ENCODE measurements at places on chromosomes 12 and 14. TPM values are rescaled to one million over a fixed set of nuclear protein-coding genes. Genes with fewer than 3 reads are reported as not detected.

DNA sequence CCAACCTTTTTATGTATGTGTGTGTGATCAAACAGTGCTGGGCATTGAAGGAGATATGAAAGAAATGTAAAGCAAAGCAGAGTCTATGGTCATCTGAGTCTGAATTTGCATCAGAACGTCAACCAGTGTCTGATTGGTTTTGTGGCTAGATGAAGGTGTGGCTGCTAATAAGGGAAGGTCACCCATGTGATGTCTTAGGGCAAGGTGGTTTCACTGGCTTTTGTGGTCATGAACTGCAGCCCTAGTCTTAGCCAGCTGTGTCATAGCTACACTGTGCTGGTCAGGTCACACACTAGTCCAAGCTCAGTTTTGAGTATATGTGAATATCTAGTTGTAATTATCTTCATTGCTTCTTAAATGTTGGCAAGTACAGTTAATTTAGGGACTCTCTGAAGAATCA is 105.8 kb downstream of the TGFB3 start:
- no peak for DNase-seq

DNA sequence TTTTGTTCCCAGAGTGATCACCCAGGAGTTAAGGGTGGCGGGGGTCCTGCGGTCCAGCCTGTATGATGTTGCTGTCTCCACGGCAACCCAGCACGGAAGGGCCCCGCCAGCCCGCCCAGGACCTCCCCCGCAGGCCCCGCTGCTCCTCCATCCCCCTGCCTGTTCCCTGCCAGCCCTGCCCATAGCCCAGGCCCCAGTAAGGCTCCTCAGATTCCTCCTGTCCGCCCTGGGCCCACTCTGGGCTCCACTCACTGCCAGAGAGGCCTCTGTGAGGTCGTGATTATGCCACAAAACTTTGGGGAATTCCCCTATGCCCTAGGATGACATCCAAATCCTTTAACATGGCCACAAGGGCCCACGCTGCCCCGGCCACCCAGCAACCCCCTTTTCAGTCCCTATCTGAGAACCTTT is 20.8 kb downstream of the HSP90AA1 start:
- DNase-seq = no peak

DNA sequence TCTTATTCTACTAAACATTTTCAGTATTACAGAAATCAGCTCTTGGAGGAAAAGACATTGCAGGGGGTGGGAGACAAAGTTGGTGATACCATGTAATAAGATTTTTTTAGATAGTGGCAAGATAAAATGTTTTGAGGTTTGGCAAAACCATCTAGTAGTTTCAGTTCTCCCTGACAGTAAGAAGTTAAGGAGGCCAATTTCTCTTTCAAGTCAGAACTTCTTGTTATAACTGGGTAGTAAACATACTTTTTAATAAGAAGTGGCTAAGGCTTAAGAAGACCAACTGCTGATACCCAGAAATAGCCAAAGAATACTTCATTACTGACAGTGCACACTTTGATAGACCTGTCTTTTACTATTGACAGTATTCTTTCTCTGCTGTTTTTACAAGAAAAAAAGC is 452.3 kb downstream of the DIO2 start:
- DNase-seq = no peak

DNA sequence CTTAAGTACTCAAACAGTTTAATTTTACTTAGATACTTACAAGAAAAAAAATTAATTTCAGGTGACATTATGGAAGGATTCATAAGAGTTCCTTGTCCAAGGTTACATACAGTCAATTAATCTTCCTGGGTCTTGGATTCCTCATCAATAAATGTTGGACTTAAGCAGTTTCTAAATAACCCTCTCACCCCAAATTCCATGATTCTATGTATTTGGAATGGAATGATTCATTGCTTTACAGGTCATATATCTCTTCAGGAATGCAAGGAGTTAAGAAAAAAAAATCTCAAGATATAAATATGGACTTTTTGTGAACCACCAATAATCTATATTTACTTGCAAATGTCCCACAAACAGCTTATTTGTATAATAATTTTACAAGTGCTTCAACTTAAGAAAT is 84.2 kb upstream of the BMP4 start:
- DNase-seq = no peak

GRCh38 chr14:79729731-79730130 is 481.6 kb downstream of the DIO2 start:
- DNase-seq = no peak

DNA sequence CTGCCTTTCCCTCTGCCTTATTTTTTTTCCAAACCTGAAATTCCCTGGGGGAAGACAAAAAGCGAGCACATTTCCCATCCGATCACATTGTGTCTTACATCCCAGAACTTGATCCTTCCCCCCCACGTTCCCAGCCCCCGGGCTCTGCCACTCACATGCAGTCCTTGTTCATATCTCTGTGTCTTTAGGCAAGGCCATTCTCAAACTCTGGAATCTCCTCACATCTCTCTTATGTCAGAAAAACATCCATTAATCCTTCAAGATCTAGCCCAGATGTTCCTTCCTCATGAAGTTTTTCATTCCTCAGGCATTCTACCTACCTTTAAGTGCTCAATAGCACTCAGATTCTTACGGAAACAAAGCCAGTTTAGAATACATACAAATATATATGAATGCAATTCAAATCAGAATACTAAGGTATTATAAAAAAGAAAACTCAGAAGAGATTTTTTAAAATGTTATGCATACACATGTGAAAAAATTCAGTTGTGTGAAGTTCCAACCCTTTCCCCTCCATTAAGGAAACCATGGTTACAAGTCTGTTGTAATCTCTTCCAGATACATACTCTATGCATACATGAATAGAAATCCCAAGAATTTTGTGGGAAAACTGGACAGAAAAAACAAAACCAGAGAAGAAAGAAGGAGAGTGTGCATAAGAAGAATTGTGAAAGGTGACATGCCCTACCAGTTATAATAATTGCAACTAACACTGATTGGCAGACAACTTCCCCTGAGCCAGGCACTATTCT is 120.3 kb downstream of the SLC38A1 start:
- no peak for DNase-seq

- no peak for DNase-seq
These were observed 99.8 kb downstream of the PPP2R5E start for GRCh38 chr14:63443361-63443760.

DNA sequence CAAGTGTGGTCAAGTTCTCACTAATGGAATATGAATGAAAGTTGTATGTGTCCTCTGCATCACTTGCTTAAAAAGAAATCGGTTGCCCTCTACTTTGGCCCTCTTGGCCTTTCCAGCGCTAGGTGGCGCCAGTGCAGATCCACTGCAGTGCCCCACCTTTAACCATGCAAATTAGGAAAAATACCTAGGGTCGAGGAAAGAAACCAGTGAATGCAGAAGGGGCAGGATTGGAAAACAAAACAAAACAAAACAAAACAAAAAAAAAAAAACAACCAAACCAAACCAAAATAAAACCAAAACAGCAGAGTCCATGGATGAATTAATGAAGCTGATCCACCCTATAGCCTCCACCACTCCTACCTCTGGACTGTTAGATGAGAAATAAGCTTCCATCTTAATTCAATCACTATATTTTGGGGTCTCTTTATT is 12.9 kb upstream of the NEMF start:
- peak; percentile 65 for DNase-seq

- DNase-seq = no peak
These were observed 526.1 kb downstream of the CCER1 start for GRCh38 chr12:90428881-90429280.

DNA sequence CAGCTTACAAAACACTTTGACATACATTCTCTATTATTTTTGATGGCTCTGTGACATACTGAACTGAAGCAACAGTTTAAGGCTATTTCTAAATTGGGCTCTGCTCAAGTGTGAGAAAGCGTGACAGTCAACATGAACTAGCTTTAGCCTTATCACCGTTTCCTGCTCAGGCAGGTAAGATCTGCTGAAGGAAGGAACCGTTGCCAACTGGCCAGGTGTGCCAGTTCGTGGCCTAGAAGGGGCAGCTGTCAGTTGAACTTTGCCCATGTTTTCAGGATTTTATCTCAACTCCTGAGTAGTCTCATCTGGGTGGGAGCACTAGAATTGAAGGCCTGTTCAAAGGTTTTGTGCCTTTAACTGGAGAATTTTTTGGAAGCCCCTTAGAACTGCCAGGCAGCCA is 79.5 kb downstream of the ETV6 start:
- DNase-seq = no peak

GRCh38 chr12:23569356-23569755 is 380.1 kb downstream of the SOX5 start:
- no peak for DNase-seq

DNA sequence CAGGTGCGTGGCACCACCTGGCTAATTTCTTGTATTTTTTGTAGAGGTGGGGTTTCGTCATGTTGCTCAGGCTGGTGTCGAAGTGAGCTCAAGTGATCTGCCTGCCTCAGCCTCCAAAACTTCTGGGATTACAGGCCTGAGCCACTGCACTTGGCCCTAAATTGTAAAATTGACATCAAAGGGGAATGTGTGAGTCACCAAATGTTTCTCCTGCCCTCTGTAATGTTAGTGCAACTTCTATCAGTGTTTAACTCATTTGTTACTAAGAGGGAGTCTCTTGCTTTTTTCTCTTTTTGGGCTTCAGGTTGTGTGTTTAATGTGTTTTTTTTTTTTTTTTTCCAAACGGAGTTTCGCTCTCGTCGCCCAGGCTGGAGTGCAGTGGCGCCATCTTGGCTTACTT is 2.3 kb downstream of the TULP3 start:
- DNase-seq = no peak

DNA sequence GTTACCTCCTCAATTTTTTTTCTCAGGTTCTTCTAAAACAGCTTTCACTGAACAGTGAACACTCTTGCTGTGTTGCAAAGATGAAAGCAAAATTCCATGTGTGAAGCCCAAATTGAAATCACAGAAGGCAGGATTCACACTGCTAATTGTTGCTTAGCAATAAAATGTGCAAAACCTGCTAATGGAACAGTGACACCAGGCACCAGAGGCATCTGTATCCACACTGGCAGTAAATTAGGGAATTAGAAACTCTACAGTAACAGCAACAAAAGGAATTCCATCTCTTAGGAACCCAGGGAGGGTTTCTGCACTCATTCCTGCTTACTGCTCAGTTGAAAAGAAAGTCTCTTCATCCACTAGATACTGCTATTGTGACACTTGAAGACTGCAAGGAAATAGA is 202.3 kb downstream of the GXYLT1 start:
- DNase-seq = no peak

- DNase-seq = peak; percentile 19
These were observed 64.6 kb downstream of the BEGAIN start for GRCh38 chr14:100522616-100523099.

GRCh38 chr12:4107911-4108697 is 165.5 kb upstream of the CCND2 start:
- no peak for DNase-seq

KLRK1 gene
- 1.3 TPM for total RNA-seq

POTEM gene
- not detected for total RNA-seq

SMCO2 gene
- not detected for total RNA-seq

HOXC4 gene
- not detected for total RNA-seq

HSPB8 gene
- total RNA-seq = not detected

GUCY2C gene
- total RNA-seq = not detected
